ENCODE measurements at places on chromosomes 16 and 17.

- no peak for DNase-seq
Measured at GRCh38 chr17:49114703-49115102, 17.9 kb upstream of the B4GALNT2 start.

DNA sequence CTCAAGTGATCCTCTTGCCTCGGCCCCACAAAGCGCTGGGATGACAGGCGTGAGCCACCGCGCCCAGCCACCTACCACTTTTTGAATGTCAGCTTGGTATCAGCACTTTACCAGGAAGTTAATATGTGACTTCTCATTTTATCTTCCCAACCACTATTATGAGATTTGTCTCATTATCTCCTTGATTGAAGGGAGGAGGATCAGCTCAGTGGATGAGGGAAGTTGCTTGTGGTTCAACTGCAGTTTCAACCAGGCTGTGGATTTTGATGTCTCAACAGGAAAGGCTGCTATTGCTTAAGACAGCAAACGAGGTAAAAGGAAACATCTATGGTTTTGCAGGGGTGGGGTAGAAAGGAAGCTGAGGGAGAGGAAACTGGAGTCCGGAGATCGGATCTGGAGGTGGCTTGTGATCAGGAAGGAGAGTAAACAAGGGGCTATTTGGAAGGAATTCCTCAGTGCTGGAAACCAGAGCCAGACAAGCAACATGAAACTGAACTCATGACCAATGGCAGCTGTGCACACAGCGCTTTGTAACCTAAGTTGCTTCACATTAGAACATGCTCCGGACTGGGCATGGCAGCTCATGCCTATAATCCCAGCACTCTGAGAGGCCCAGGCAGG lies 180.5 kb downstream of the VPS53 start:
- DNase-seq, result no peak

DNA sequence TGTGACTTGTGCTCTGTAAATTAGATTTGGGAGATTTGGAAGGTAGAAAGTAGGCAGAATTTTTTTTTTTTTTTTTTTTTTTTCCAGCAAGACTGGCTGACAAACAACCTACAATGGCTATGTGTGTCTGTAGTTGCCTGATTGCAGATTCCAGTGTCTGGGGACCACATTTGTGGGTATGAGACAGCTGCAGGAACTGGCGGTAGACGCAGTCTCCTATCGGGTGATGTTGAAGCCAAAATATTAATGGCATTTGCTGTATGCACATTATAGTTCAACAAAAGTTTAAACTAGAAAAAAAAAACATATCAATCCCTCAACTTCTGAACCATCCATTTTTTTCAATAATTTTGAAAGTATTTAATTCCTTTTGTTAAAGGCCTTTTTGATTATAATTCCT lies 665.2 kb downstream of the TOX3 start:
- DNase-seq, result no peak

GRCh38 chr16:14641926-14642325 lies 9.2 kb downstream of the BFAR start:
- DNase-seq, result no peak

GRCh38 chr17:61532826-61533225 lies 58.2 kb downstream of the NACA2 start:
- DNase-seq, result no peak

DNA sequence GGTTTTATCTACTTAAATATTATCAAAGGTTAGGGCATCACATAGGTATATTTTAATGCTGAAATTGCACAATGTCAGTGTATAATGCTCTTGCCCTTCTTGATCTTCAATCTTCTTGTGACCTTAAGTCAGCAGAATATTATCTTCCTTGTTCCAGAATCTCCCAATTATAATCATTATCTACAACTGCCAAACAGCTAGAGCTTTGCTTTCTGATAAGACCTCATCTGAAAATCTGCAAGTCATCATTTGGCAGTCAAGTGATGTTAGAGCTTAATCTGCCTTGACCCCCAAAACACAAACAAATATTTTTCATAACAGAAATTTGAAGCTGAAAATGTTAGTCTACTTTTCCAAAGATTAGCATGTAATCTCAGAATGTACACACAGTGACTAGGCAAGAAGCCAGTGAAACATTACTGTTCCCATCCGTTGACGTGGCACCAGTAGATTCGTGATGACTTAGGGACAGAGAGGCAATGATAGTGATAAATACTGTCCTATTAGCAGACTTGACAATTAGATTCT lies 19.8 kb downstream of the REXO5 start:
- no peak for DNase-seq

- DNase-seq, result no peak
Measured at GRCh38 chr16:635573-636205, 416 bp downstream of the METTL26 start.

DNA sequence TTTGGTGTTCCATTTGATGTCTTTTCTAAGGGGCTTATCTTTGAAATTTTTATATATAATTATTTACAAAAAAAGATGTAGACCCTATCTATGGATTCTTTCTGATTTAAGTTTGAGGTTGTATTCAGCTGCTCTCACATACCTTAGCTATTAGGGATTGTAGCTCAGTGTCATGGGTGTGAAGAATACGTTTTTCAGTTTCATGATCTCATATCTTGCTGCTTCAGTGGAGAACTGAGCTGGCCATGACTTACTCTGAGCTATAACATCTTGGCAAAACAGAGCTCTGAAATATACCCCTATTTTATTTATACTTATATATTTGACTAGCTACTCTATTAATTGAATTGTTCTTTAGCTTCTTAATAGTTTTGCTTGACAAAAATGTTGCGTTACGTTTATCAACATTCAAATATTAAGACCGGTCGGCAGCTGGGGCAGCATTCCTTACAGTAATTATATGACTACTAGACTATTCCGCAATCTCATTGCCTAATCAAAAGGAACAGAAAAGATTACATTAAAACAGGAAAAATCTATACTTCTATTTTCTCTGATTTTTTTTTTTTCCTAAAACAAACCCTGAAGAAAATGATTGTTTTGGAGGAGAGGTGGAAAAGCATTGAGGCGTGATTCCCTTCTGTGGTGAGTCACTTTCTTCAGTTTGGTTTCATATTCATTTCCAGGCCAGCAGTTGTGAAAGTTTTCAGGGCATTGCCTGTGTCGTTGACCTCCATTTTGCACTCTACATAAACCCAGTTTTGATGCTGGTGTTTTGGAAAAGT lies 24.1 kb upstream of the KRT24 start:
- no peak for DNase-seq

GRCh38 chr16:67149276-67150046 lies 1.3 kb downstream of the B3GNT9 start:
- DNase-seq, result no peak

DNA sequence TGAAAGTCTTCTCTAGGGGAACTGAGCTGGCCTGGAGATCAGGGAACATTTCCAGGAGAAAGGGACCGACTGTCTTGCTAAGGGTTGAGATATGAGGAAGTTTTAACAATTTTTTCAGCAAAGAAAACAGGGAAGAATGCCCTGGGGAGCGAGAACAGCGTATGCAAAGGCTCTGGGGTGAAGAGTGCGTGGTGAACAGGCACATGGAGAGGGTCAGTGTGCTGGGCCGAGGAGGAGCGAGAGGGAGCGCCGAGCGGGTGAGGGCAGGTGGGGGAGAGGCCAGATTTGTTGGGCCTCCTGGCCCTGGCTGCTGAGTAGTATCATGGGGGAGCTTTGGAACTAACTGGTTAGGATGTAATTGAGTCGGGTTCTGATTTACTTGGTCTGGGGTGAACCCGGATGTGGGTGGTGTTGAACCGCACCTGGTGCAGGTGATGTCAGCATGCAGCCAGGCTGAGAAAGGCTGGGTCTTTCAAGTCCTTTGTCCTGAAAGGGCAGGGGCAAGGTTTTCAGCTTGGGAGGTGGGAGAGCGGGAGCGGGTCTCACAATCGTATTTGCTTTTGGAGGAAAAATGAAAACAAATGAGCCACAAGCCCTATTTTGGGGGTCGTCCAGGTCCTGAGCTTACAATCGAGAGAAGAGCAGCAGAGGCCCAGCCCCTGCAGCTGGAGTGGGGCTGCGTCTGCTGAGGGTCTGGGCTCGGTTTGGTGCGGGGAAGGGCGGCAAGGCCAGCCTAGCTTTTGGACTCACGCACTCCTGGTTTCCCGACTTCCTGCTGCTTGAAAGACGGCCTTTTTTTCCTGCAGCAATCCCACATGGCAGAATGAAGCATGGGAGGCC lies 11.1 kb upstream of the WFDC1 start:
- DNase-seq, result no peak

DNA sequence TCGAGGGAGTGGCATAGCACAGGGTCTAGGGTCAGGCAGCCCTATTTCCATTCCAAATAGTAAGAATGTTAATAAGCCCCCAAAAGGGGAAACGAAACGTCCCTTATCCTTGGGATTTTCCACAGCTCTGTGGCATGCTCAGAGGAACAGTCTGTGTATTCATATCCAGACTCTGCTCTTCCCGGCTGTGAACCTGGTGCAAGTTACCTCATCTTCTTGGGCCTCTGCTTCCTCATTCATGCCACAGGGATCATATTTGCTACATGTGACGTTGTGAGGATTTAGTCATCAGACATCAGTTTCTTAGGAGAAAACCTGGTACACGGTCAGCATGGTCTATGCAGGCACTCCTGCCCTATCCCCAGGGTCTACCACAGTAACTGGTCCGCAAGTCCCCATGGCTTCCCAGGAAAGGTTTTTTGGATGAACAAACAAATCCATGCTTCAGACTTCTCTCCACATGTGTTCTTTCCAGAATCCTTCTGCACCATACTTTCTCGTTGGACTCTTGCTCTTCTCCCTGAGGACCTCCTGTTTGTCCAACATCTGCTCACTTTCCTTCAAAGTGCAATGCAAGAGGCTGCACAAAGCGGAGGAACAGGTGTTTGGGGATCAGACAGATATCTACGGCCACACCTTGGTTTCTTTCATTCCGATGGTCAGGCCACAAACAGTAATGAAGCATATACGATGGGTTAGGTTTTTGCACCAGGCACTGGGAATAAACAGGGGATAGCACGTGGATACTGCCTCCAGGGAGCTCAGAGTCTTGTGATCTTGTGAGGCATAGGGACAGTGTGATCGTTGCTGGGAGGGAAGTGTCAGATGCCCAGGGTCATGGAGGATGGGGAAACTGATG lies 17.7 kb downstream of the GLP2R start:
- no peak for DNase-seq

DNA sequence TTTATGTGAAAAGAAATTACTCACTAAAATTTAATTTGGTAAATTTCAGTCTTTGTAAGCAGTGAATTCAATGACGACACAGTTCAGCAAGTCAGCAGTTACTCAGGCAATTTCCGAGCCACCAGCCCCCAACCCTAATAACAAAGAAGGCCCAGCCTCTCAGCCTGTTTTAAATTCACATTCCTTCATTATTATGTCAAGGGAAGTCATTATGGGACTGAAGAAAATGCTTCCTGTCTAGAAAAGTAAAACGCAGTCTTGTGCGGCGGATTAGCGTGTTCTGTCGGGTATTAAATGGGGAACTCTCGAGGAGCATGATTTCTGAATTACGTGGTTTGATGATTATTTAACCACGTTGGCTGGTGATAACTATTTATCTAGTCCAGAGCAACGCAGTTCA lies 177.6 kb downstream of the AIPL1 start:
- no peak for DNase-seq

- DNase-seq, result no peak
Measured at GRCh38 chr16:31414706-31415105, 13.5 kb downstream of the COX6A2 start.

DNA sequence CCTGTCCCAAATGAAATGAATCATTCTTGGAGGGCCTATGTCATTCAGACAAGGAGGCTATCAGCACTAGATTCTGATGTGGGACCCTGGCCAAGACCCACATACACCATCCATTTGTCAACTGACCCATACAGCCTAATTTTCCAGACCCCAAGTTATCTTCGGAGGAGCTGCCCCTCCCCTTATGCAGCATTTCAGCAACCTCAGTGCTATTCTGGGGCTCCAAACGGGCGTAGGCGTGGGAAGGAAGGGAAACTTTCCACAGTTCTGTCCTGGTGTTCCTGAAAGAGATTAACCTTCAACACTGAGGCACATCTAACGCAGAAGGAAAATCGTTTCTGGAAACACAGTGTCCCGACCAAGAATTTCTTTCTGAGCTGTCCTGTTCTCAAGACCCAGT lies 86.7 kb downstream of the MYH11 start:
- DNase-seq, result no peak

DNA sequence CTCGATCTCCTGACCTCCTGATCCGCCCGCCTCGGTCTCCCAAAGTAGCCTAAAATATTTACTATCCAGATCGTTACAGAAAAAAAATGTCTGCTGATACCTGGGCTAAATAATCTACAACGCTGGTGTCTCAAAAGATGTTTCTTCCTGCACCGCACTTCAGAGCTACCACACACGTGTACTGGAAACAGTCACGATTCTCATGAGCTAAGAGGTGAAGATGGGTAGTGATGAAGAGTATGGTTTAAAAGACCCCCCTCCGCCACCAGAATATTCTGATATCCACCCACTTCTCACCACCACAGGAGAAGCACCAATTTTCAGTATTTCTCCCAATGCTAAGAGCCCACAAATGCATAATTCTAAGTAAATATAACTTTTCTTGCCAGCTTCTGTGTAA lies 50.2 kb downstream of the SMG6 start:
- no peak for DNase-seq

GRCh38 chr17:80817321-80817845 lies 174.3 kb upstream of the CHMP6 start:
- no peak for DNase-seq

- no peak for DNase-seq
Measured at GRCh38 chr17:12089809-12090384, 69.2 kb downstream of the MAP2K4 start.

DNA sequence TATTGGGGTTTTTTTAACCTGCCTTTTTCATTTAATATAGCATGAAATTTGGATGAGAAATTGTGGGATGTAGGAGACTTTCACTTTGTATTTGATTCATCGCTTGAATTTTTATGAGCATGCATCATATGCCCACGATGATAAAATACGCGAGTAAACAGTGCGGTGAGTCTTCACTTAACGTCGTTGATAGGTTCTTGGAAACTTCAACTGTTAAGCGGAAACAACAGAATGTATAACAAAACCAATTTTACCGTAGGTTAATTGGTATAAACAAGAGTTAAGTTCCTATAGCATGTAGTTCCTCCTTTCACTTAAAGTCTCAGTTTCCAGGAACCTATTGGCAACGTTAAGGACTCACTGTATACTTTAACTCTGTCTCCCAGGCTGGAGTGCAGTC lies 28.7 kb downstream of the MMP15 start:
- DNase-seq, result no peak

GRCh38 chr16:5526826-5527225 lies 429.2 kb upstream of the EEF2KMT start:
- DNase-seq, result no peak

GRCh38 chr17:40450175-40450574 lies 6.9 kb downstream of the IGFBP4 start:
- no peak for DNase-seq

- no peak for DNase-seq
Measured at GRCh38 chr17:80961541-80962330, 29.9 kb upstream of the CHMP6 start.

DNA sequence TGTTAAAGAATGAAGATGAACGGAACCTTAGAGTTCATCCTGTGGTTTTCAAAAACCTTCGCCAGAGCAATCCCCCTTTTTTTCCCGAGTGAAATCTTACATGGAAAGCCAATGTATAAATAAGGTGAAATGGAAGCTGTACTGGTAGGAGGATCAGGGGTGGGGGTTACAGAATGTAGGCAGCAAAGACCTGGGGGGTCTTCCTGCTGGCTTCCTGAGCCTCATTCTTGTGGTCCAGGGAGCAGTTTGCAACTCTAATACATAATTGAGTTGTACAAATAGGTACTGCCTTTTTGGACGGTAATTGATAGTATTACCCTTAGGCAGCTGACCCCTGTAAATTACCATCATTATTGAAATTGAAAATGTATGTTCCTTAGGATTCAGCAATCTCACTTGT lies 34.1 kb downstream of the KSR1 start:
- no peak for DNase-seq

GRCh38 chr16:17277981-17278381 lies 192.8 kb downstream of the XYLT1 start:
- no peak for DNase-seq
